Upper lobe of left lung (tissue), 6 donors: ENCODE measurements at places on chromosomes 3 and 15. TPM values are rescaled to one million over a fixed set of nuclear protein-coding genes. Genes with fewer than 3 reads are reported as not detected.

GRCh38 chr3:191136347-191136746 is 62.7 kb upstream of the OSTN start:
- no peak for DNase-seq

GRCh38 chr15:59186501-59186900 is 20.1 kb upstream of the LDHAL6B start:
- DNase-seq, result no peak

Gene TMC3
- not detected for total RNA-seq

Gene IQCF5
- not detected for total RNA-seq

Gene AMIGO3
- total RNA-seq, result 2.0 TPM

Gene GOLGA6L10
- 2.3 TPM for total RNA-seq
